ENCODE measurements at places on chromosomes 12 and 14.

GRCh38 chr14:41055589-41055988, 551.1 kb upstream of the LRFN5 start:
- DNase-seq, result no peak

DNA sequence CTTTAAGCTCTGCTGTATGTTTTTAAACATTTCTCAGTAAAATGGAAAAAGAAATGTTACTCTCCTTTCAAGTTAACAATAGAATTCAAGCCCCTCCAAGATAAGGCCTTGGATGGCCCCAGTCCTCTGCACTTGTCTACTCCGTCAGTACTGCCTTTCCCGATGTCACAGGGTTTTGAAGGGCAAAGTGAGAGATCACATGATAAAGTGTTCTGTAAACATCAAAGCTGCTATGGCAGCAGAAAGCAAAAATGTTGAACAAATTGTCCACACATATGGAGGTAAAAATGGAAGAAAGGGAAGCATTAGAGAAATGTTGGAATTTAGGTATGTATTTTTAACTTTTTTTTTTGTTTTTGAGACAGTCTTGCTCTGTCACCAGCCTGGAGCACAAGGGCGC, 33.5 kb upstream of the CDK2AP1 start:
- DNase-seq, result no peak

DNA sequence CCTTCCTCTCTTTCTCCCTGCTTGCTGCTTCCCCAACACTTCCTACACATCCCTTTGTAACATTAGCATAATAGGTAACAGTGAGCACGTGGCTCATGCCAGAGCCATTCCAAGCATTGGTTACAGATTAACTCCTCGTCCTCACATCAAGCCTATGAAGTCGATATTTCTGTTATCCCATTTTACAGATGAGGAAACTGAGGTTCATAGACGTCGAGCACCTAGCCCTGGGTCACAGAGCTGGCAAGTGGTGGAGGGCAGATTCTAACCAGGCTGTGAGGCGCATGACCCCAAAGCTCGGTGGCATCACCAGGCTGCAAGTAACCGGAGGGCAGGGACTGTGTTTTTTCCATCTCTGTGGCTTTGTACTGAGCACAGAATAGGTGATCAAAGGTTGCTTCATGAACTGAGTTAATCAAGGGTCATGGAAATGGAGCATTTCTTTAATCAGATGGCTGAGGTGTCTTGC, 5.7 kb upstream of the SERPINA1 start:
- no peak for DNase-seq

- no peak for DNase-seq
Observed at GRCh38 chr12:116104167-116104767, 173.2 kb downstream of the MED13L start.

DNA sequence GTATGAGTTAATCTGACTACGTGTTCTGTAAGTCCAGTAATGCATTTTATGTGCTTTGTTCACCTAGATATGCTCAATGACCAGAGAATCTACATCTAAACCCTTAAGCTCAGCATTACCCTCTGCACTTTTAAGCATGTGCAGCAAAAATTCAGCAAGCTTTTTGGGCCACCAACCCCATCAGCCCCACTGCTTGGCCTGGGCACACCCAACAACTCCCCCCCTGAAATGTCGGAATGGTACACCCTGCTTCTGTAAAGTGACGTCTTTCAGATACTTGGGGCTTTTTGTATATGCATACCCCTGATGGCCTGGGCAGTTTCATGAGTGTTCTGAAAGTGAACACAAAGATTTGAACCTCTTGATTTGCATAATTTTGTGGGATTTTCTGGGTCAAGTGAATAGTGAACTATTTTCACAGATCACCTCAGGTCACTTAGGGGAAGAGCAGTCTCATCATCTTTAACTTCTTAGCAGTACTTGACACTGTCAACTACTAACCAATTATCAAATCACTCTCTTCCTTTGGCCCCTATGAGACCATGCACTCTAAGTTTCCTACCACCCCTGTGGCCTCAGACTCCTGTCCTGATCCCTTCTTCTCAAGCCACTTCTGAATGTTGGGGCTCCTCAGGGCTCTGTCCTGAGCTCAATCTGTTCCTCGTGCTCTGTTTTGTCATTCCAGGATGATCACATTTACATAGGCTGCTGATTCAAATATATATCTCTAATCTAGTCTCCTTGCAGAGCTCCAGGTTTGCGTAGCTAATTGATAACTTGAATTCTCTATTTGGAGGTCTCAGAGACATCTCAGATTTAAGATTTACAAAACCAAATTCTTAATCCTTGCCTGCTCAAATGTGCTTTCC, 36.3 kb upstream of the PPM1A start:
- DNase-seq, result no peak

- DNase-seq, result peak; percentile 50
Observed at GRCh38 chr12:2179953-2180736, 127.4 kb downstream of the CACNA1C start.

- DNase-seq, result no peak
Observed at GRCh38 chr14:65650826-65651225, 238.3 kb downstream of the FUT8 start.

DNA sequence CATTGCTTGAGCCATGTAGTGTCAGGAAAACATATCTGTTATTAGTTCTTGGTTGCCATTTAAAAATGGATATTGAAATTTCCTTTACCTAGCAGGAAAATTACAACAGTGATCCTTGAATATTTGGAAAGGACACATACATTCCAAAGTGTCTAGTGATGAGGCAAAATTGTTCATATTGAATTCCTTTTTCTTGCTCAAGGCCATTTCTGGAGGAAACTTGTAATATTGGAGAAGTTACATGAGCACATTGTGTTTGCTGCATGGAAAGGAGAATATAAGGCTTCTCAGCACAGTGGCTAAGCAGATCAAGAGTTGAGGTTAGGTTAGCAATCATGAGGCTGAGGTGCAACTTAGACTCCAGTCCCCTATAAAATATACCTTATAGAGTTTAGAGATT, 121.9 kb downstream of the PDE3A start:
- DNase-seq, result no peak

Data from bronchial epithelial cell (primary cell).